ENCODE measurements at places on chromosomes 7 and 10.

DNA sequence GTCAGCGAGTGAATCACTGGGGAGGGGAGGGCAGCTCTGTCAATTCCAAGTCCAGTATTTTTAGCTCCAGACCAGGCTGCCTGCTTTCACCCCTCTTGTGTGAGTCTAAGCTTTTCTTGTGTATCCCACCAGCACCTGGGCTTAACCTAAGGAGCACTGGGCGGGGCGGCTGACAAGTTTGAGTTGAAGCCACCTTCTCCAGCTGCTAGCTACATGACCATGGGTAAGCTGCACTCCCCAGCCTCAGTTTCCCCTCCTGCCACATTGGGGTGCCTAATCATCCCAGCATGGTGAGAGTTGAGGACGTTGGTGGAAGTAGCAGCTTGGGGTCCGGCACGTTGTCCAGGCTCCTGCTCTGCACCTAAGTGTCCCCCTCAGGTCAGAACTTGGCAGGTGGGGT lies 89.8 kb upstream of the PCBD1 start:
- no peak for DNase-seq

DNA sequence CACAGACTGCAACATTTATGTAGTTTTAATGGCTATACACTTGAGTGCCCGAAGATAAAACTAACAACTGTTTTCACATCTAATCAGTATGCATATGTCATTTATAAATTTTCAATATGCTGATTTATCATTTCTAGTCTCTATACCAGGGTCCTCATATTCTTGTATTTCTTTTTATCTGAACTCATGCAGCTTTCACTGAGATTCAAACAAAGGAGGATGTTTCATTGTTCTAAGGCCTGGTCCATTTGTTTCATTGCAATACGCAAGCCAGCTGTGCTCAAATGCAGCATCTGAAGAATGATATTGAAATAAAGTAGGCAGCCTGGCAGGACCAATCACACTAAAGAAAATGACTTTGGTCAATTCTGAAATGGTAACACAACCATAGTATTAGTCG lies 31.7 kb downstream of the MAGI2 start:
- DNase-seq: no peak

DNA sequence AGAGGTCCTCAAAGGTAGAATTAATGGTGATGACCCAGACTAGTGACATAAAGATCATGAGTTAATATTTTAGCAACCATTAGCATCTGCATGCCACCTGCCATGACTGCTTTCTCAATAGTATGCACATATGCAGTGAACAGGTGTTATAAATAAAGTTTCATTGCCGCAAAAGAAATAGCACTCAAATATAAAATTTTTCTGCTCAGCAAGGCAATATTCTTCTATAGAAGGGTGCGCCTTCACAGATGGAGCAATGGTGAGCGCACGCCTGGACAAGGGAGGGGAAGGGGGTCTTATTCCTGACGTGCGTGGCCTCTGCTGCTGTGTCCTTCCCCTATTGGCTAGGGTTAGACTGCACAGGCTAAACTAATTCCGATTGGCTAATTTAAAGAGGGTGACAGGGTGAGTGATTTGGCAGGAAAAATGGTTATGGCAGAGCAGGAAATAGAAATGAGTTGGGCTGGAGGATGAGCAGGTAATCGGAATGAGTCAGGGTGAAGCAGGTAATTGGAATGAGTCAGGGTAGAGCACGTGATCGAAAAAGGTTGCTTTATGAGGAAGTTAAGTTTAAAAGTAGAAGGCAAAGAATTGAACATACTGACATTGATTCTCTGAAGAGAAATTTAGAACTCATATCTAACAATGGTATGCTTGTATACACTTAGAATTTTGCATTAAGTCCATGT lies 24.7 kb upstream of the TRIM24 start:
- DNase-seq: no peak

GRCh38 chr10:84581976-84582375 lies 253.6 kb downstream of the CCSER2 start:
- DNase-seq: no peak

GRCh38 chr7:108146070-108146842 lies 16.1 kb upstream of the LAMB4 start:
- DNase-seq: peak; percentile 78

DNA sequence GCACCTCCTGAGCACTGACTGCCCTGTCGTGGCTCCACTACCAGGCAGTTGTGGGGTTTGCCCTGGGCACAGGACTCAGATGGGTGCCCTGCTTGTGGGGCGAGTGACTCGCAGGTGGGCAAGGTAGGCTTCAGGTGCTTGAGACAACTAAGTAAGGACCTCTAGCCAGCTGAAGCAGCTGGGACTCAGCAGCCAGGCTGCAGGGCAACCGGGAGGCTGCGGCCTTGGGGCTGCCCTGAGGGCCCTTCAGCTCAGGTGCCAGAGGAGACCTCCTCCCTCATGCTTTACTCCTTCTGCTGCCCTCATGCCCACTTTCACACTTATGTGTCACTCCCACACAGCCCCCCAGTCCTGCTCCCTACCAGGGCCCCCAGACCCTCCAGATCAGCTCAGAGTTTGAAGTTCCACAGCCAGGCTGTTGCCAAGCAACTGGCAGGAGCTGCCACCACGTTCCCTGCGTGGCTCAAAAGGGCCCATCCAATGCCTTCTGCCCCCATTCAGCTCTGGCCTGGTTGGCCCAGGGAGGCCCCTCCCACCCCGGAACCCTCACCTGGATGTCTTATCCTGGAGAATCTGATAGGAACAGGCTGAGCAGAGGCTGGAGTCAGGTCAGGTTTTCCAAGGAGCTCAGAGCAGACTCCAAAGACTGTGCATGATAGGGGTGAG lies 10.0 kb downstream of the TLX1 start:
- no peak for DNase-seq

- DNase-seq: no peak
Observed at GRCh38 chr10:23694446-23694920, 255.6 kb downstream of the OTUD1 start.

GRCh38 chr7:133299676-133300075 lies 46.8 kb downstream of the EXOC4 start:
- no peak for DNase-seq

DNA sequence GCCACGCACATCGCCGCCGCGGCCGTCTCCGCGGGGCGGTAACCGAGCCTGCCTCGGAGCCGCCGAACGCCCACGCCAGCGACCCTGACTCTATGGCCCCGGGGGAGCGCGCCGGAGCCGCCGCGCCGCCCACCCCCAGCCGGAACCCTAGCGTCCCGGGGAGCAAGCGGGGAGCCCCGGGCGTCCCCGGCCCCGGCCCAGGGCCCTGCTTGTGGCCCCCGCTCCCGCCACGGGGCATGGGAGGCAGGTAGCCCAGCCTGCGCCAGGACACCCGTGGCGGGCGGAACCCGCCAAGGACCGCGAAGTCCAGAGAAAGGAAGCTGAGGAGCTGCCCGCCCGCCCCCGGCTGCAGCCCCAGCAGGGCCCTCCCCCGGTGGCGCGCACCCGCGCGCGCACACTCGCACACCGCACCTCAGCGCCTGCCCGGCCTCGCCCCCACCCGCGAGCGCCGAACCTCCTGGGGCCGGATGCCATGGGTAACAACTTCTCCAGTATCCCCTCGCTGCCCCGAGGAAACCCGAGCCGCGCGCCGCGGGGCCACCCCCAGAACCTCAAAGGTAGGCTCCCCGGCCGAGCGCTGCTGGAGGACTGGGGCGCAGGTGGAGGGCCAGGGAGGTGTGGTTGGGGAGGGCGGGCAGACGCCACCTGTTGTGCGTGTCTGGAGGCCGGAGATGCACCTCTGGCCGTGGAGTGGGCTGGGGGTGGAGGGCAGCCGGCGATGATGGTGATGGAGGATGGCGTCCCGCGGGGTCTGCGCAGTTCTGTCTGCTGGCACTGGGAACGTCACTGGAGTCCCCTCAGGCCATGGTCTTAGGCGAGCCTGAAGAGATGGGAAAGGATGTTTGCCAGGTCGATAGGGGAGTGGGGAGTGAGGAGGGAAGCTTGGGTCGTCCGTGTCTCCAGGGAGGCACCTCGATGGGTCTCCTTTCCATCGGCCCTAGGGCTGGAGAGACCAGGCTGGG lies 692 bp downstream of the NEURL1 start:
- DNase-seq: no peak

DNA sequence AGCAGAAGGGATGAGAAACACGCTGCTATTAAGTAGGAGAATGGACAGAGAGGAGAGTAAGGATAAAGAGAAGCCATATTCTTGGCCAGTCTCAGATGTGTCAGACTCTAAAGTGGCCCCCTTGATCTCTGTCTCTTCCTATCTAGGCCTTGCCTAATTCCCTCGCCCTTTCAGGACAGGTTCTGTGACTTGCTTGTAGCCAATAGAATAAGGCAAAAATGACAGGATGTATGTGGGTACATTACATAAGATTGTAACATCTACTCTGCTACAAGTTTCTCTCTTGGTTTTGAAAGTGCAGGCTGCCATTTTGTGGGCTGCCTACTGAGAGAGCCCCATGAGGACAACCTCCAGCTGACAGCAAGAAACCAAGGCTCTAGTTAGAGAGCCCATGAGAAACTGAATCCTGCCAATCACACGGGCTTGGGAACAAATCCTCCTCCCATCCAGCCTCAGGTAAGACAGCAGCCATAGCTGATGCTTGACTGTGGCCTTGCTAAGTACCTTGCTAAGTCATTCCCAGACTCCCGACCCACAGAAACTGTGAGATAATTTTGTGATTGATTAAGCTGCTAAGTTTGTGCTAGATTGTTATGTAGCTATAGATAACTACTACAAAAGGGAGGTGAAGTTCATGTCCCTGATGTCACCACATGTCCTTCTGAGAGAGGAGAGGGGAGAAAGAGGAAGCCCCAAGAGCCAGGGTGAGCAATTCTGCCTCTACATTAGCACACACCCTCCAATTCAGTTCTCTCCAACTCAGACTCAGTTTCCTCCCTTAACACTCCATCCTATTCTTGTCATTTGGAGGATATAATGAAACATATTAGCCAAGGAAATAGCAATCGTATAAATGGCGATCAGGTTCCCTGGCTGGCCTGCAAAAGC lies 185.5 kb downstream of the SGMS1 start:
- DNase-seq: no peak

DNA sequence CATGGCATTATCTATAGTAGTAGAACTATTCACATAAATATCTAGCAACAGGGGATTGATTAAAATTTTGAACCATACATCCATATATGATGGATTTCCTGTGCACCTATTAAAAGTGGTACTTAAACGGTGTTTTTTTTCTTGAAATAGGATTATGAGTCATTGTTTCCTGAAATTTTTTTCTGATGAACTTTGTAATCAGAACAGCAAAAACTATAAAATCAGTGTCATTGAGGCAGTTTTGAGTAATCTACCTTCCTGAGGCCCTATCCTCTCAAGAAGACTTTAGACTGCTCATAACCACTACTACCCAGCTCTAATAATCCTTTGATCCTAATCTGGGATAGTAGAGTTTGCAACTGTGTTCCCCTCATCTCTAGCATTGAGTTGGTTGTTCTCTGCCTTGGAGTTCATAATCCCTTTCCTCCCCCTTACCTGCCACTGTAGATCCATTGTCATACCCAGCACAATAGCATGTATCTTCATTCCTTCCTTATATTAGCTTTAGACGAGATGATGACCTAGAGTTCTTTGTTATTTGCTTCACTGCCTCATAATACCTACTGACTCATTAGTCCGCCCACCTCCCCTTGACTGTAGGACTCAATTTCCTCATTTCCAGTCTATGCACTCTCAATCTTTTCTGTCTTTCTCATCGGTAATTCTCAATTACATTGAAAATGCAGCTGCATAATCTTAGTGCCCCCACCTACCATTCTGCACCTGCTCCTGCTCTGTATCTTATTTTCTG lies 133.4 kb downstream of the LRRC4 start:
- DNase-seq: no peak

GRCh38 chr7:23347033-23347681 lies 48.0 kb downstream of the MALSU1 start:
- no peak for DNase-seq

DNA sequence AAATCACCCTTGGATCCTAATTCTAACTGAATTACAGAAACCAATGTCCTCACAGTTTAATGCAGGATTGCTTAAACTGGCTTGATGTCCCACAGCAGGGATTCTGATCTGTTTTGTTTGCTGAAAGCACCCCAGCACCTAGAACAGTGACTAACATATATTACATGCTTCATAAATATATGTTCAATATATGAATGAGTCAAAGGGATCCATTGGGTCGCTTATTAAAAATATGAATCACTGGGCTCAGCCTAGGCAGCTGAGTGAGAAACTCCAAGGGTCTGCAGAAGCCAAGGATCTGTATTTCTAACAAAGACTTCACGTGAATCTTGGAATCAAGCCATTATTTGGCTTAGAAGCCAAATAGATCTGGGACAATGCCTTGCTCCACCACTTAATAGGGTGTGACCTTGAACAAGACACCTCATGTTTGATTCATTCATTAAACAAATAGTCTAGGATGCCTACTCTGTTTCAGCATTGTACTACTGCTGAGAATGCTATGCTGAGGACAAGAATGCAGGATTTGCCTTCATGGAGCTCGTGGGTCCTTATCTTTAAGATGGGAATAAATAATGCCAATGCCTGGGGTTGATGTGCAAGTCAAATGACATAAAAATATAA lies 103.4 kb upstream of the DLX6 start:
- DNase-seq: no peak

DNA sequence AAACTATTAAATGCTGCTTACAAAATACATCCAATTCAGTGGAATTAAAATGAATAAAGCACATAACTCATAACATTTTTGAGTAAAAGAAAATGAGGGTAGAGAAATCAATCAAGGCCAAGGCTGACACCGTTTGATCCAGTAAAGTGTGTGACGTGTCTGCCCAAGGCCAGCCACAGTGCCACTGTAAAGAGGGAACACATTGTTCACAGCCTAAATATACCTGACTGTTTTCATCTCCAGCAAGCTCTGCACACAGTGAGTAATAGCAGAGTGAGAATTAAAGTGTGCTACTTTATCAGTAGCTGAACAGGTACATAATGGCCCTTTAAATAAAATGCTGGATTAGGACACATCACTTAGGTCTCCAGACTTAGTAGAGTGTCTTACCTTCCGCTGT lies 130.8 kb upstream of the DPP6 start:
- DNase-seq: no peak

DNA sequence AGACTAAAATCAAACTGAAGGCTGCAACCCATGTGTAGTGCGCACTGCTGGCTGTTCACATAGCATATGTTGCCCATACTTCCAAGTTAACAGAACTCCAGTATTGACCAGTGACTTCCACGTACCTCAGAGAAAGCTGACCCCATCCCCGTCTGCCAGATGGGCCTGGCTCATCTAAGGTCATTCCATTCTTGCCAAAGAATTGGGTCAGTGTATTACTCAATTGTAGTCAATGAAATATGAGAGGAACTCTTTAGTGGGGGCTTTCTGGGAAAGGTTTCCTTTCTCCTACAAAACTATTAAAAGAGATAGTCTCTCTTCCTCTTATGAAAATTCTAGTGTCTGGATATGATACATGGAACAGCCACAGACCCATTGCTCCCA lies 238.6 kb downstream of the COBL start:
- DNase-seq: no peak

GRCh38 chr7:106012935-106013439 lies 49.9 kb downstream of the CDHR3 start:
- DNase-seq: peak; percentile 71

DNA sequence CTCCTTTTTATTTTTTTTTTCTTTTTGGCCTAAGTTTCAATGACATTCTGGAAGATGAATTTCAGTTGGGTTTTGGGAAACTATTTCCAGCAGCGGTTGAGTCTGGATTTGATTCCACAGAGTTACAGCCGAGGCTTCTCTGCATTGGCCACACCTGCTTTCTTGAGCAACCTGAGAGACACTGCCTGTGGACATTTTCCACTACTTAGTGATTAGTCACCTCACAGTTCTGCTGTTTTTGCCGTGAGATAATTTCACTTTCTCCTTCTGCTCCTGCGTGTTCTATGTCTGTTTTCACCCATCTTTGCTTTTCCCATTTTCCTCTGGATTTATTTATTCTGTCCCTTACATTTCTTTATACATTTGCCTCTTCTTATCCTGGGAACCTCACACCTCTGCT lies 243.0 kb downstream of the BICC1 start:
- DNase-seq: no peak

Data from cerebellar nuclear complex (tissue), 1 donor.